ENCODE measurements at places on chromosomes 16 and 17.
A peak's percentile ranks its signal among the peaks of the same experiment; 100 is the strongest.

GRCh38 chr17:42414704-42415409 lies 8.2 kb downstream of the CAVIN1 start:
- no peak for DNase-seq

DNA sequence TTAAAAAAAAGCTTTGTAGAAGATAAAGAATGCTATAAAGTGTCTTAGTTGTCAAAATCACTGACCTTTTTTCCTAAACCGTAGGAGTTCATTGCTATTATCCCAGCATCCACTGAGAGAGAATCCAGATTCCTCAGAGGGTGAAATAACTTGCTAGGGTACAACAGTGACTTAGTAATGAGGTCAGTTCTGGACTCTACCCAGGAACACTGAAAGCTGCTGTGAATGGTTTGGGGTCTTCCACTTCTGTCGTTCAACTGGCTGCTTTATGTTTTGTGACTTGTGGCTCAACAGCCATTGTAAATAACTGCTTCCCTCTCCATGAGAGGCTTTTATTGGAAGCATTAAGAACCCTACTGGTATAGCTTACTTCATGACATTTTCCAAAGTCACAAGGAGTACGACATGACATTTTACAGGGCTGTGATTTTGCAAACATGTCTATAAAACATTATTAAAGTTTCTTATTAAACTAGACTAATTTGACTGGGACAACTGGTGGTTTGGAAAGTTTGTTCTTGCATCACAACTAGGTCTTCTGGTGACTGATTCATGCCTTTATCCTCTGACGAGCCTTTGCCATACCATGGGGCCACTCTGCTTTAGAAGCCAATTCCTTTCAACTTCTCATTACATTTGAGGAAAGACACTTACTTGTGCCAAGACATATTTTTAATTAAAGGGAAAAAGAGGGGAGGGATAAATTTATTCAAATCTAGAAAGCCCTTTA lies 92.2 kb upstream of the CDH11 start:
- no peak for DNase-seq

DNA sequence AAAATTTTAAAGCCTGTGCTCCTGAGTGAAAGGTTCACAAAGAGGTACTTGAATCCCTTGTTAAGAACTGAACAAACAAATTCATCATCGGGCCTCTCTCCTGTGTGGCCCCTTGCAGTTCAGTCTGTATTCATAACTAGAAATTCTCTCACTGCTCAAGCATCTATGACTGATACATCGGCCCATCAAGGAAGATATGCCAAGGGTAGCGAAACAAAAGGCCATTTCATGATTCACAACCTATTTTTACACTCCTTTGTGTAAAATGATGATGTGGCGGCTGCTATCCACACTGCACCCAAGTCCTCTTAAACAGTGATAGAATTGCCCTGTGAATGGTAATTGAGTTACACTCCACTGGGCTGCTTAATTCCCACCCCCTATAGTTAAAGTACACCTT lies 204.6 kb downstream of the STX8 start:
- no peak for DNase-seq

- DNase-seq, result no peak
Measured at GRCh38 chr17:7216242-7217112, 3.2 kb downstream of the DLG4 start.

- peak; percentile 3 for DNase-seq
Measured at GRCh38 chr16:52812678-52813556, 239.8 kb downstream of the CHD9NB start.
